Type B pancreatic cell (in vitro differentiated cells): ENCODE measurements at places on chromosomes 16 and 17.

DNA sequence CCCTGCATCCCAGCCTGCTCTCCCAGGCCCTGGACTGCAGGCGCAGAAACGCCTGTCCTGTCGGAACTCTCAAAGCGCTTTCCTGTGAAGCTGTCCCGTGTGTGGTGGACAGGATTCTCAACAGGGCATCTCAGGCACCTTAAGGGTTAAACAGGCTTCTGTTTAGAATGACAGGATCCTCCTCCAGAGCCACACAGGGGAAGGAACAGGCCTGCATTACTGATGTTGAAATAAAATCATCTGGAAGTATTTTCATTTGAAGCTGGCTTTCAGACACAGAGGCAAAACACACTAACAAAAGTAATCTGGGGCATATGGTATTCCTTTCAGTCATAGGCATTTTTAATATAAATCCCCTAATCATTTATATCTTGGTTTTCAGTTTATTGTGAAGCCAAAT is 7.4 kb downstream of the HS3ST3A1 start:
- H3K4me1 ChIP-seq, result peaks cover 48% of the 10 kb centered on the region
- H3K27ac ChIP-seq, result no peak overlapping the region
- DNase-seq, result no peak
- peak overlapping the region; percentile 59 for H3K4me3 ChIP-seq
- peaks cover 4% of the 10 kb centered on the region for H3K36me3 ChIP-seq
- peaks cover 37% of the 10 kb centered on the region for H3K27me3 ChIP-seq

- H3K4me3 ChIP-seq, result no peak overlapping the region
- H3K36me3 ChIP-seq, result no peaks in the 10 kb centered on the region
- H3K27ac ChIP-seq, result no peak overlapping the region
- no peak for DNase-seq
Measured at GRCh38 chr17:63517825-63518534, 5.2 kb upstream of the KCNH6 start.

DNA sequence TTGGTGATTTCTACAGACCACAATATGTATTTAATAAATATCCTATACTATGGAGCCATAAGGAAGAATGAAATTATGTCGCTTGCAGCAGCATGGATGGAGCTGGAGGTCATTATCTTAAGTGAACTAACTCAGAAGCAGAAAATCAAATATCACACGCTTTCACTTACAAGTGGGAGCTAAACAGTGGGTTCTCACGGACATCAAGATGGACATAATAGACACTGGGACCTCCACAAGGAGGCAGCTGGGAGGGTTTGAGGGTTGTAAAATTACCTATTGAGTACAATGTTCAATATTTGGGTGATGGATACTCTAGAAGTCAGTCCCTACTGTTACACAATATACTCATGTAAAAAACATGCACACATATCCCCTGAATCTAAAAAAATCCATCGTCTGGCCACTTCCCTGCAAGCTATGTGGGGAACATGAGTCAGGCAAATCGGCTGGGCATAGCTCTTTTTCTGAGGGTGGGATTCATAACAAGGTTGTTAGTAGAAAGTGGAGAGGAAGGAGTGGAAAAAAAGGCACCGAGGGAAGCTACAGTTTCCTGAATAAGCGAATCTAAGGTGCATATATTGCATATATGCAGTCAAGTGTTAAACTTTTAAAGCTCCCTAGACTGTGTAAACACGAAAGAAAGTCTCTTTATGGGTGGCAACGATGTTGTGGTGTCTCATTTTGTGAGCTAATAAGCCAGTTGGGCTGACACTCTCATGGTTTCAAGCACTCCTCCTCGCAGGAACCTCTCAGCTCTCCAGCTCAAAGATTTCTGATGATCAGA is 135.2 kb upstream of the CPHXL start:
- peaks cover 7% of the 10 kb centered on the region for H3K27me3 ChIP-seq
- no peak overlapping the region for H3K4me3 ChIP-seq
- H3K27ac ChIP-seq, result peak overlapping the region; percentile 11
- no peak for DNase-seq
- H3K36me3 ChIP-seq, result no peaks in the 10 kb centered on the region
- peaks cover 3% of the 10 kb centered on the region for H3K4me1 ChIP-seq

GRCh38 chr17:1464186-1464585 is 8.2 kb upstream of the CRK start:
- peaks cover 8% of the 10 kb centered on the region for H3K4me1 ChIP-seq
- no peaks in the 10 kb centered on the region for H3K27me3 ChIP-seq
- H3K4me3 ChIP-seq, result no peak overlapping the region
- H3K36me3 ChIP-seq, result peaks cover 9% of the 10 kb centered on the region

DNA sequence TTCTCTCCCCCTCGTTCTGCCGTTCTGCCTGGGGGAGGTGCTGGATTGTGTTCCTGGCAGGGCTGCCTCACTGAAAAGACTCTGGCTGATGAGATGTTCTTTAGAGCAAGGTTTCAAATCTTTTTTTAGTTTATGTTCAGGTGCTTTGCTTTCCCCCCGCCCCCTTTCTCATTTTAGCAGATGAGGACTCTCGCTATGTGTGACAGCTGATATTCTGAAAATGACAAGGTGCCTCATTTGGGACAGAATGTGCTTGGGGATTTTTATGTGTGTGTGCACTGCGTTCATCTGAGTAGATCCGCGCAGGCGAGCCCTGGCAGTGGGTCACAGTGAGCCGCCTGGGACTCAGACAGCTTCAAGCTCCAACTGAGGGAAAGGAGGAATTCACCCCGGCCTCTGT is 205.9 kb downstream of the HS3ST4 start:
- H3K4me3 ChIP-seq, result no peak overlapping the region
- no peak for DNase-seq
- H3K27ac ChIP-seq, result no peak overlapping the region
- H3K27me3 ChIP-seq, result peaks cover 4% of the 10 kb centered on the region
- no peaks in the 10 kb centered on the region for H3K36me3 ChIP-seq

DNA sequence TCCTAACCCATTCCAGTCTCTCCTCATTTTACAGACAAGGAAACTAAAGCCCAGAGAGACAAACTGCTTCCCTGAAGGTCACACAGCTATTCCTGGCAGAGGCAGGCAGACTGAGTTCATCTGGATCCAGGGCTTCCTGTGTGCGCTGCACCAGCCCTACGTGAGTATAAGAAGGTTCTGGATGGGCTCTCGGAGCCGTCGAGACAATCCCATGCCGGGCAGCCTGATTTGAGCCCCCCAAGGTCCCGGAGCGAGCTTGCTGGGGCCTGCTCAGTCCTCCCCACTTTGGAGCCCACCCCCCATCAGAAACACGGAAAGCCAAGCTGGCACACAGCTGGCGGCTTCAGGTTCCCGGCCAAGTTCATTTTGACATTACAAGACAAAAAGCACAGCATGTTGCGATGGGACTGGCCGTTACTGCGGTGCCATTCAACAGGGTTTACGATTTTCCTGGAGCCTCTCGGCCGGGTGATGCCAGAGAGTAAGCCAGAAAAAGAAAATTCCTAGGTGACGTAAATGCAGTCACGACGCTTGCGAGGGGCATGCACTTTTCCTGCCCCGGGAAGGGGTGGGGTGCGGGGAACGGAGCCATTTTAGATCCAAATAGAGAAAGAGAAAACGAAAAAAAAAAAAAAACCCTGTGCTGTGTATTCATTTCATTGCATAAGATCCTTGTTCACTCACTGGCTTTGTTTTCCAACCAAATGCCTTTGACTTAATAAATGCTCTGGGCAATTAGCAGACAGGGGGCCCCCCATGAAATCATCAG is 167.1 kb upstream of the FOXF1 start:
- peaks cover 28% of the 10 kb centered on the region for H3K4me1 ChIP-seq
- no peaks in the 10 kb centered on the region for H3K36me3 ChIP-seq
- H3K27ac ChIP-seq, result no peak overlapping the region
- peaks cover 94% of the 10 kb centered on the region for H3K27me3 ChIP-seq
- peak overlapping the region; percentile 72 for H3K4me3 ChIP-seq

DNA sequence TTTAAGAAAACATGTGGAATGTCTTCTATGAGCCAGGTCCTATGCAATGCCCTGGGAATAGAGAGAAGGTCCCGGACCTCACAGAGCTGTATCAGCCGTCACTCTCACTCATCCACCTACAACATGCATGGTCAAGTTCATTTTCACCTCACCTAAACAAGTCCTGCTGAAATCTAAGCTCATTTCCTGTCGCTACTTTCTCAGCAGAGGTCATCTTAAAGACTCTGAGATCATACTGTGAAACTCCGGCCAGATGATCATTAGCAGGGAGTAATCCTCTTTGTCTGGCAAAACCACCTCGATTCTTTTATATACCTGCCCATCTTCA is 66.2 kb upstream of the LYRM9 start:
- H3K27me3 ChIP-seq, result no peaks in the 10 kb centered on the region
- no peak overlapping the region for H3K27ac ChIP-seq
- H3K4me1 ChIP-seq, result peaks cover 25% of the 10 kb centered on the region
- no peaks in the 10 kb centered on the region for H3K36me3 ChIP-seq
- no peak overlapping the region for H3K4me3 ChIP-seq

- no peak for DNase-seq
- no peak overlapping the region for H3K4me3 ChIP-seq
- no peaks in the 10 kb centered on the region for H3K4me1 ChIP-seq
- no peaks in the 10 kb centered on the region for H3K36me3 ChIP-seq
Measured at GRCh38 chr17:32803544-32803943, 73.4 kb downstream of the MYO1D start.

GRCh38 chr17:74372426-74372825 is 5.1 kb downstream of the GPR142 start:
- H3K4me1 ChIP-seq, result no peaks in the 10 kb centered on the region
- peak overlapping the region; percentile 55 for H3K27ac ChIP-seq
- peaks cover 9% of the 10 kb centered on the region for H3K27me3 ChIP-seq
- H3K36me3 ChIP-seq, result no peaks in the 10 kb centered on the region

DNA sequence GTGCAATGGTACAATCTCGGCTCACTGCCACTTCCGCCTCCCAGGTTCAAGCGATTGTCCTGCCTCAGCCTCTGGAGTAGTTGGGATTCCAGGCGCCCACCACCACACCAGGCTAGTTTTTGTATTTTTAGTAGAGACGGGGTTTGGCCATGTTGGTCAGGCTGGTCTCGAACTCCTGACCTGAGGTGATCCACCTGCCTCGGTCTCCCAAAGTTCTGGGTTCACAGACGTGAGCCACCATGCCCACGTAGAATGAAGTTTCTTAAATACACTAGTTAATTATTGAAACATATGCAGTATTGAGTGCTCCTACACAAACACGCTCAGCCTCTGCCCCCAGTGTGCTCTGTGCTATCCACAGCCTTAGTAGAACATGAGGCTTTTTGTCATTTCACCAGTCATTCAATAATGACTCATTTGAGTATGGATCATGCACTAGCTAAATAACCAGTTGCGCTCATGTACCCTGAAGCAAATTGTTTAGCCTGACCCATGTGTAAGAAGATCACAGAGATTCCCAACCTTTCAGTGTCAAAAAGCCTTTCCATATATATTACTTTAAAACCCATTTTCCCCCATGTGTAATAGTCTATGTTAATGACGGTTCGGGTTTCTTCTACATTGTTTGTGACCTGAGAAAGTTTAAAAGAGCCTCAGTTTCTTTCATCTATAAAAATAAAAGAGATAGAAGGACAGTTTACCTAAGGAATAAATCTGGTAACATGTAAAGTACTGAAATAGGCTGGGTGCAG is 49.7 kb downstream of the TUBD1 start:
- H3K27me3 ChIP-seq, result no peaks in the 10 kb centered on the region
- H3K4me3 ChIP-seq, result peak overlapping the region; percentile 74
- H3K27ac ChIP-seq, result peak overlapping the region; percentile 97
- H3K4me1 ChIP-seq, result peaks cover 49% of the 10 kb centered on the region
- H3K36me3 ChIP-seq, result peaks cover 42% of the 10 kb centered on the region
- no peak for DNase-seq

DNA sequence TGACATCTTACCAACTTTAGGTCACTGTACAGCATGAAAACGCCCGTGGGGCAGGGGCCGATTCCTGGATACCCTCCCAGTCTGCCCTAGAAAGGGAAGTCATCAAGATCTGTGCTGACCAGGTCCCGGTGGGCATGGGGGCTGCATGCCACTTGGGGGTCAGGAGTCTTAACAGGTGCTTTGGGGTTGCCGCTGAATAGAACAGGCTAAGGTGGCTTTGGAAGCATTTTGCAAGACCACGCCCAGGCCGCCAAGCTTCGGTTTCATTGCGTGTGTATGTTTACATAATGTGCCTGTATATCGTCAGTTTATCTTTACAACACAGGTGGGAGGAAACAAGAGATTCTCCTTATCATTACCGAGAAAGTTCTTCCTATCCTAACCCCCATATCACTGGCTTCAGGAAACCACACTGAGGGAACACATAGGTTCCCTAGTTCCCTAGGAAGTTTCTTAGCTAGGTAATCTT is 13.3 kb upstream of the USP36 start:
- H3K4me3 ChIP-seq, result no peak overlapping the region
- H3K4me1 ChIP-seq, result no peaks in the 10 kb centered on the region
- no peak overlapping the region for H3K27ac ChIP-seq
- H3K36me3 ChIP-seq, result peaks cover 4% of the 10 kb centered on the region

DNA sequence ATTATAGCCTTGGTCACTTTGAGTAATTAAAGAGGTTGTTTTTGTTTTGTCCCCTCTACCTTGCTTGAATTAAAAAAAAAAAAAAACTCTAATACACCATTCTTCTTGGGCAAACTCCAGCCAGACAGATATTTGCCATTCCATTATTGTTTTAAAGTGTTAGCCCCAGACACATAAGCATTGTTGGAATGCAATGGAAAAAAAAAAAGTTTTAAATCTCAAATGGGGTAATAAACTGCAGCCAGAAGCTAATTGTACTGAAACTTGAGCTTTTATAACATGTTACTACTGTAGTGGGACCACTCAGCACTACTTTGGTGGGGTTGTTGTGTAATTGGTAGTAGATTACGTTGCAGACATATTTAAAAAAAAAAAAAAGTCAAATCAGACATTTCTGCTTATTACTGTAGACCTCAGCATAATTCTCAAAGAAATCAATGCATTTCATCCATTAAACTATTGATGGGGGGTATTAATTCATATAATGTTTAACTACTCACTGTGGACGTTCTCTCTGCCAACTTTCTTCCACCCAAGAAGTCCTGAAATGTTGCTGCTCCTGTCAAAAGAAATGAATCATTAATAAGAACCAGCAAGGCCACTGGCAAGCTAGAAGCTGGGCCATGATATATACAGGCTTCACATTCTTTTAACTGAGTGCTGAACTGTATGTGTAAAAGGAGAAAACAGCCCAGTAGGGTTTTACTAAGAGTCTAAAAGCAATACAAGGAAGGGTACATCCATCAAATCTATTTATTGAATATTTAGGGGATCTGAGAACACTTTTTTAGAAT is 626.6 kb upstream of the SOX9 start:
- H3K4me3 ChIP-seq, result no peak overlapping the region
- H3K27me3 ChIP-seq, result peaks cover 4% of the 10 kb centered on the region
- H3K4me1 ChIP-seq, result no peaks in the 10 kb centered on the region
- no peak overlapping the region for H3K27ac ChIP-seq
- DNase-seq, result no peak

GRCh38 chr17:9131371-9131770 is 110.1 kb downstream of the NTN1 start:
- no peak overlapping the region for H3K27ac ChIP-seq
- H3K27me3 ChIP-seq, result peaks cover 13% of the 10 kb centered on the region
- no peaks in the 10 kb centered on the region for H3K36me3 ChIP-seq

DNA sequence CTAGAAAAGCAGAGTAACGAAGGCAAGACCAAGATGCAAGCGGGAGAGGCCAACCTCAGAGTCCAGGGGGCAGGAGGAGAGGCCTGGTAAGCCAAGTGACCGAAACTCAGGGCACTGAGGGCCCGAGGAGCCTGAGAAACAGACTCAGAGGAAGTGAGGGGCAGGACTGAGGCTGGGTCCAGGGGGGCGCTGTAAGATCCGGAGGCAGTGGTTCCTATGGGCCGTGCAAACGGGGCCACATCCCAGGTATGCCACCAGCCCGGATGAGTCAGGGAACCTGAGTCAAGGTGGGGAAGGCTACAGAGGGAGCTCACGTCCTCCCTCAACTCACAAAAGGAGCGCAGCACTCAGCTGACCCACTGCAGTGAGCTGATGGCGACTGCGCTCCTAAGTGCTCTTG is 8.3 kb downstream of the ZDHHC7 start:
- H3K4me3 ChIP-seq, result peak overlapping the region; percentile 46
- H3K4me1 ChIP-seq, result peaks cover 49% of the 10 kb centered on the region
- no peak for DNase-seq
- H3K36me3 ChIP-seq, result peaks cover 12% of the 10 kb centered on the region
